ENCODE measurements at places on chromosomes 13 and 19.

DNA sequence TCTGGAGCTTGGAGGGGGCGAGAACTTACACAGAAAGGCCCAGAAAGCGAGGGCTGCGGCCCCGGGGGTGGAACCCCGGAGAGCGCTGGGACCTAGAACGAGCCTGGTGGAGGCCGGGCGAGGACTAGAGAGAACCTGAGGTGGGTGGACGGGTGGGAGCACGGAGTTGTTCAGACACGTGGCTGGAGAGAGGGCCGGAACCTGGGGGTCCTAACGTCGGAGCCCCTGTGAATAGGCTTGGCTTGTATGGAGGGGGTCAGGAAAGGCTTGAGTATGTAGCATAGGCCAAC, 383 bp downstream of the ZNF581 start:
- H3K4me1 ChIP-seq: peaks cover 65% of the 10 kb centered on the region
- H3K27me3 ChIP-seq: no peaks in the 10 kb centered on the region
- H3K27ac ChIP-seq: peak overlapping the region; percentile 2
- peaks cover 12% of the 10 kb centered on the region for H3K36me3 ChIP-seq

DNA sequence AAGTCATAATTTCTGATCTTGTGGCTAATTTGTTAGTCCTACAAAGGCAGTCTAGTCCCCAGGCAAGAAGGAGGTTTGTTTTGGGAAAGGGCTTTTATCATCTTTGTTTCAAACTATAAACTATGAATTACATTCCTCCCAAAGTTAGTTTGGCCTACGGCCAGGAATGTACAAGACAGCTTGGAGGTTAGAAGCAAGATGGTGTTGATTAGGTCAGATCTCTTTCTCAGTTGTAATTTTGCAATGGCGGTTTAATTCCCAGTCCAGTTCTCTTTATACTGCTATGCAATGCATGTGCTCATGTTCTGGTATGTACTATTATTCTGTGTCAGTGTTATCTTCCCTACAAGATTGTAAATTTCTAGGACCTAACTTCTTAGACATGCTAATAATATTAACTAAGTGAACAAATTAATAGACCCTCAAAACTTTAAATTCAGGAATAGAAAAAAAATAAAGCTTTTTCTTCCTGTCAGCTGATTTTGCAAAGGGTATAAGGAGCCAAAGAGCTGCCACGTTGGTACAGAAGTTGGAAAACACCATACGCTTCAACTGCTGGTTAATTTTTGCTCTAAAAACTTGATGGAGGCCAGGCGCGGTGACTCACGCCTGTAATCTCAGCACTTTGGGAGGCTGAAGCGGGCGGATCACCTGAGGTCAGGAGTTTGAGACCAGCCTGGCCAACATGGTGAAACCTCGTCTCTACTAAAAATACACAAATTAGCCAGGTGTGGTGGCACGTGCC, 1.3 kb upstream of the DNAJC15 start:
- peaks cover 3% of the 10 kb centered on the region for H3K36me3 ChIP-seq
- no peak overlapping the region for H3K27ac ChIP-seq
- DNase-seq: no peak
- no peak overlapping the region for H3K4me3 ChIP-seq
- H3K27me3 ChIP-seq: no peaks in the 10 kb centered on the region

DNA sequence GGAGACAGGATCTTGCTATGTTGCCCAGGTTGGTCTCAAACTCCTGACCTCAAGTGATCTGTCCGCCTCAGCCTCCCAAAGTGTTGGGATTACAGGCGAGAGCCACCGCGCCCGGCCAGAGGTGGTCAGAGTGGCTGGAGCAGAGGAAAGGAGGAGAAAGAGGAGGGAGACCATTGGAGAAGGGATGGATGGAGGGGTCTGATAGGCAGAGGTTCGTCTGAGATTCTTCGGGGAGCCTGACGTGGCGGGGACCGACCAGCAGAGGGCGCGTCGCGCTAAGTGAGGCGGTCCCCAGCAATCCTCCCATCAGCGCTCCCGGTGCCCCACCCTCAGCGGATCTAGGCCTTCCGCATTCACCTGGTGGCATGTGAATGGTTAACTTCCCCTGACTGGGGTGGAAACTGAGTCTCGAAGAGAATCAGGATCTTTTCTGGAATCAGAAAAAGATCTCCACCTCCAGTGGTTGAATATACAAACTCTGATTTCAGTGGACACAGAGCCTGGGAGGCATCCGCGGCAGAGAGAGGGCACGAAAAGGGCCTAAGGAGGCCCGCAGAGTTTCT, 8.8 kb downstream of the GTPBP3 start:
- peak; percentile 64 for DNase-seq
- peaks cover 14% of the 10 kb centered on the region for H3K27me3 ChIP-seq
- no peak overlapping the region for H3K27ac ChIP-seq
- peaks cover 12% of the 10 kb centered on the region for H3K4me1 ChIP-seq
- H3K4me3 ChIP-seq: no peak overlapping the region

- H3K27me3 ChIP-seq: no peaks in the 10 kb centered on the region
- no peaks in the 10 kb centered on the region for H3K36me3 ChIP-seq
- peak overlapping the region; percentile 39 for H3K27ac ChIP-seq
- H3K4me1 ChIP-seq: peaks cover 40% of the 10 kb centered on the region
Measured at GRCh38 chr13:25973085-25973484, 78.7 kb downstream of the SHISA2 start.

GRCh38 chr19:12778017-12778904, 2.9 kb upstream of the HOOK2 start:
- H3K4me1 ChIP-seq: peaks cover 15% of the 10 kb centered on the region
- H3K36me3 ChIP-seq: no peaks in the 10 kb centered on the region
- peak overlapping the region; percentile 74 for H3K4me3 ChIP-seq

- H3K4me3 ChIP-seq: no peak overlapping the region
- H3K27ac ChIP-seq: no peak overlapping the region
- H3K4me1 ChIP-seq: no peaks in the 10 kb centered on the region
- DNase-seq: no peak
- no peaks in the 10 kb centered on the region for H3K36me3 ChIP-seq
Measured at GRCh38 chr19:17881701-17882100, 10.0 kb downstream of the SLC5A5 start.

DNA sequence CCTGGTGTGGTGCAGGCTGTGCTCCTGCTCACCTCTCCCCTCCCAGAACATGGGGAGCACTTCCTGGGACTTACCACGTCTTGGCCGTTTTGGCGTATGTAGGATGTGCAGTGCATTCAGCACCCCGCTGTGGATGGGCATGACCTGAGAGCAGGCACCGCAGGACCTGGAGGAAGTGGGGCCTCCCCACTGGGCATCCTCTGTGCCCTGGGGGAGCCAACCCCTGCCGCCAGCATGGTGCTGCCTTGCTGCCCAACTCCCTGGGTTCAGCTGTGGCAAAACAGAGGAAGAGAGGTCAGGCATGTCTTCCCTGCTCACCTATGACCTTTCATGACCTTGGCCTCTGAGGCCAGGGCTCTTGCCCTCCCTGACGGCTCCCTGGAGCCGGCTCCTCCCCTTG, 103.5 kb downstream of the RAB20 start:
- H3K27ac ChIP-seq: no peak overlapping the region
- H3K4me1 ChIP-seq: no peaks in the 10 kb centered on the region
- H3K4me3 ChIP-seq: no peak overlapping the region
- no peaks in the 10 kb centered on the region for H3K36me3 ChIP-seq

DNA sequence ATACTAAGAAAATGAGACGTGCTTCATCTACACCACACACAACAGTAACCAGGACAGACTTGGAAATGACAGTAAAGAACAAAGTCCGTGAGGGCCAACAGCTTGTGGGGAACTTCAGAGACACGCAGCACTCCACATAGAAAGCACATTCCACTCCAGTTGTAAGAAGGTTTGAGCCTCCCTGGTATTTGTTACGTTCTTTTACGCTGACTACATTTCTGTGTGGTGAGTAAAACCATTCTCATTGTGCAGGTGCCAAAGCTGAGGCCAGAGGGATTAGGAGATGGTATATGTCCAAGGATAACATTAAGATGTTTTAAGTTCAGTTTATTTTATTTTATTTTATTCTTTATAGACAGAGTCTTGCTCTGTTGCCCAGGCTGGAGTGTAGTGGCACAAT, 1189.9 kb downstream of the UQCRFS1 start:
- no peak for DNase-seq
- no peaks in the 10 kb centered on the region for H3K27me3 ChIP-seq
- no peaks in the 10 kb centered on the region for H3K36me3 ChIP-seq
- no peak overlapping the region for H3K27ac ChIP-seq
- H3K4me1 ChIP-seq: no peaks in the 10 kb centered on the region

DNA sequence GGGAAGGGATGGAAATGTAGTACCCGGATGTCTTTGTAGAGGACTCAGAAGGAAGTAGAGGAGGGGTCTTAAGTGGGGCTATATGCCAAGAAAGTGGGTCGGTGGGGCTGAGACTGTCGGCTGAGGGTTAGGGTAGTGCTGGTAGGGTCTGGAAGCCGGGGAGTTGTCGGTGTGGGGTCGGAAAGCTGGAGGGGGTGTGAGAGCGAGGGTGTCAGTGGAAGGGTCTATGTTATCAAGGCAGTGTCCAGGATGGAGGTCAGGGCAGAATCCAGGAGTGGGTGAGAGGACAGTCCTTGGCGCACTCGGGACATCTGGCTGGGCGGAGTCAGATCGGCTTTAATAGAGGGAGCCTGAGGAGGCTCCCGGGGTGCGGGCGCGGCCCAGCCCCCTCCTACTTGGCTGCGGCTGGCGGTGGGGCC, 1.7 kb downstream of the HSPB6 start:
- no peak overlapping the region for H3K4me3 ChIP-seq
- peaks cover 35% of the 10 kb centered on the region for H3K4me1 ChIP-seq
- H3K27ac ChIP-seq: no peak overlapping the region
- peaks cover 8% of the 10 kb centered on the region for H3K36me3 ChIP-seq
- DNase-seq: no peak

DNA sequence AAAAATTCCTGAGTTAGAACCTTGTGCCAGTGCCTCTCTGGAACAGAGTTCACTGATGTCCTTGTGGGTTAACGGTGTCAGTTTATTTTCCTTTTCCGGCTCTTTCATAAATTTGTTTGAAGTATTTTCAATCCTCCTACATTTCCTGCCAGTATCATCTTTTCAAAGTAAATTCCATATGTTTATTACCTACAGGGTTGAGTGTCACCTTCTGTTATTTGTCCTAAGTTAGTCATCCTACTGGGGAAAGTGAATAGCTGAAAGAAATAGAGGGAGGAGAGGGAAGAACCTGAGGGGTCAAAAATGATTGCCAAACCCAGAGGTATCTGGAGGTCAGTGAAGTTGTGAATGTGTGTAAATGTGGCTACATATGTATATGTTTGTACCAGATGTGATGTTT, 181.2 kb downstream of the DNAJC15 start:
- no peaks in the 10 kb centered on the region for H3K27me3 ChIP-seq
- no peak for DNase-seq
- no peaks in the 10 kb centered on the region for H3K36me3 ChIP-seq
- no peak overlapping the region for H3K4me3 ChIP-seq
- H3K27ac ChIP-seq: no peak overlapping the region

- H3K36me3 ChIP-seq: no peaks in the 10 kb centered on the region
- H3K4me1 ChIP-seq: no peaks in the 10 kb centered on the region
- no peaks in the 10 kb centered on the region for H3K27me3 ChIP-seq
- no peak overlapping the region for H3K4me3 ChIP-seq
Measured at GRCh38 chr19:5211217-5211822, 129.3 kb downstream of the PTPRS start.

GRCh38 chr19:13195678-13196077, 45.5 kb downstream of the IER2 start:
- H3K27ac ChIP-seq: no peak overlapping the region
- no peaks in the 10 kb centered on the region for H3K27me3 ChIP-seq
- H3K4me3 ChIP-seq: no peak overlapping the region
- no peaks in the 10 kb centered on the region for H3K36me3 ChIP-seq
- H3K4me1 ChIP-seq: no peaks in the 10 kb centered on the region
- DNase-seq: peak; percentile 43

GRCh38 chr19:13781547-13781946, 7.3 kb downstream of the C19orf53 start:
- peaks cover 29% of the 10 kb centered on the region for H3K36me3 ChIP-seq
- H3K4me1 ChIP-seq: peaks cover 4% of the 10 kb centered on the region
- no peaks in the 10 kb centered on the region for H3K27me3 ChIP-seq
- H3K27ac ChIP-seq: no peak overlapping the region

DNA sequence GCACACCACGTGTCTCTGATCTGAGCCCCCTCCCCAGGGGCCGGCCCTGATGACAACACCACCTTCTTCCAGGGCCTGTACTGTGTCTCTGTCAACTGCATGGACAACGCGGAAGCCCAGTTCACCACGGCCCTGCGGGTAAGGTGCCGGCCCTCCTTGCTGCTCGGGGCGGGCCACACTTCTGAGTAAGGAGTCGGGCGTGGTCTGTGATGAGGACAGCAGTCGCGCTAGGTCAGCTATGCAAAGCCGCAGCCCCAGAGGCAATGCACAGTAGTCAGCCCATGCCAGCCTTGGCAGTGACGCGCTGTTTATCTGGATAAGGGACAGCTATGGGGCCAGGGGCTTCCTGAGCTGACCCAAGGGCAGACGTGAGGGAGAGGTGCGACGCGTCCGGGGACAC, 24.6 kb downstream of the MAU2 start:
- H3K27me3 ChIP-seq: no peaks in the 10 kb centered on the region
- DNase-seq: no peak
- peaks cover 91% of the 10 kb centered on the region for H3K36me3 ChIP-seq
- no peaks in the 10 kb centered on the region for H3K4me1 ChIP-seq

- H3K4me3 ChIP-seq: no peak overlapping the region
- no peak for DNase-seq
- H3K27ac ChIP-seq: no peak overlapping the region
- no peaks in the 10 kb centered on the region for H3K27me3 ChIP-seq
Measured at GRCh38 chr19:57788114-57788692, 18.7 kb downstream of the ZNF586 start.

GRCh38 chr13:113040597-113041292, 64.8 kb upstream of the F7 start:
- H3K4me3 ChIP-seq: no peak overlapping the region
- no peaks in the 10 kb centered on the region for H3K36me3 ChIP-seq
- H3K27ac ChIP-seq: no peak overlapping the region
- no peaks in the 10 kb centered on the region for H3K4me1 ChIP-seq
- H3K27me3 ChIP-seq: no peaks in the 10 kb centered on the region

DNA sequence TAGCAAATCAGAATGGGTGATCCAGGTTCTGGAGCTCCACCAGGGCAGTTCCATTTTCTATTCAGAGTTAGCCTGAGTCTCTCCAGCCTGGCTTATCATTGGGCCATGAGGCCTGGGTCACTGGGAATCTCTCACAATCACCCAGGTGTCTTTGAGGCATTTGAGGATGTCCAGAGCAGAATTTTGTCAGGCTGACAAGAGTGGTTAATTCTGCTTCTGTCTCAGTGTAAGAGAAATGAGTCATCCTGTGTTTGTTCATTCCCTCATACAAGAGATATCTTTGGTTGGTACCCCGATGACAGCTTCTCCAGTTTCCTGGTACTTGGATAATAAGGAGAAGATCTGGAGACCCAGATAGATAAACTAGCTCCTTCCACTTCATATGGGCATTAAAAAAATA, 10.4 kb downstream of the ZNF93 start:
- no peak overlapping the region for H3K27ac ChIP-seq
- H3K4me1 ChIP-seq: no peaks in the 10 kb centered on the region
- peaks cover 4% of the 10 kb centered on the region for H3K36me3 ChIP-seq
- H3K27me3 ChIP-seq: no peaks in the 10 kb centered on the region
